RKO (cell line): ENCODE measurements at places on chromosomes 3 and 15.
A peak's percentile ranks its signal among the peaks of the same experiment; 100 is the strongest.

- no peak for DNase-seq
These were observed 106.0 kb downstream of the RPL22L1 start for GRCh38 chr3:170764017-170764416.

- no peak for DNase-seq
These were observed 30.4 kb downstream of the PSTPIP1 start for GRCh38 chr15:77025083-77025901.

DNA sequence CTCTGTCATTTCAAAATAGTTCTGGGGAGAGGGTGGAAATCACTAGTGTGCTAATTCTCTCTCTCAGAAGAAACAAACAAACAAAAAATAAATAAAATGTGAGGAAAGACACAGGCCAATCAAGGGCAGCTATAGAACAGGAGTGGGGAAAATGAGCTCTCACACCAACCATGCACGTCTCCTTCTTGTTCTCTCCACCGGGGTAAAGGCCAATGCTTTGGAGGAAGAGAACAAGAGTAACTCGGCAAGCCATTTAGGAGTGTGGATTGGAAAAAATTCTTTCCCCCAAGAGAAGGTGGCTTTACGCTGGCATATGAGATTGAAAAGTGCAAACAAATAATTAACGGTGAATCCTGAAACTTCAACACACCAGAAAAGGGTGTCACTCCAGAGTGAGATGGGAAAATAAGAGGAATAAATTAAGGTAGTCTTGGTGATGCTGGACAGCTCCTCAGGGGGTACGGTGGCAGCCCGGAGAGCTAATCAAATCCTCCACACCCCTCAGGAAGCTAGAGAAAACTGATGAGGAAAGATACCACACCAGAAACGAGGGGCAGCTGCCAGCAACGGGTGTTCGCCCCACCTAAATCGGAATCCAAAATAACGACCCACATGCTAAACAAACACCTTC, 88.0 kb downstream of the RFTN1 start:
- no peak for DNase-seq

GRCh38 chr3:46759239-46760167, 41.8 kb upstream of the PRSS50 start:
- no peak for DNase-seq

GRCh38 chr3:184739594-184740505, 28.0 kb upstream of the MAGEF1 start:
- DNase-seq: no peak

DNA sequence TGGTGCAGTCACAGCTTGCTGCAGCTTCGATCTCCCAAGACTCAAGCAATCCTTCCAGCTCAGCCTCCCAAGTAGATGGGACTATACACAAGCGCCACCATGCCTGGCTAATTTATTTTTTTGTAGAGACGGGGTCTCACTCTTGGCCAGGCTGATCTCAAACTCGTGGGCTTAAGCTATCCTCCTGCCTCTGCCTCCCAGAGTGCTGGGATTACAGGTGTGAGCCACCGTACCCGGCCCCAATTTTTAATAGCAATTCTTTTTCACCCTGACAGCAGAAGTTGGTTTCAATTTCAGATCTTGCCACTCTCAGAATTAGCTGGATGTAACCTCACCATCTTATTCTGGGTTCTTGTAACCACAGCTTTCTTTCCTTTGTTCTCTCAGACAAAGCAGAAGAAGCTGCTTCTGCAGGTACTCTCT, 64.8 kb downstream of the TRIM71 start:
- no peak for DNase-seq

DNA sequence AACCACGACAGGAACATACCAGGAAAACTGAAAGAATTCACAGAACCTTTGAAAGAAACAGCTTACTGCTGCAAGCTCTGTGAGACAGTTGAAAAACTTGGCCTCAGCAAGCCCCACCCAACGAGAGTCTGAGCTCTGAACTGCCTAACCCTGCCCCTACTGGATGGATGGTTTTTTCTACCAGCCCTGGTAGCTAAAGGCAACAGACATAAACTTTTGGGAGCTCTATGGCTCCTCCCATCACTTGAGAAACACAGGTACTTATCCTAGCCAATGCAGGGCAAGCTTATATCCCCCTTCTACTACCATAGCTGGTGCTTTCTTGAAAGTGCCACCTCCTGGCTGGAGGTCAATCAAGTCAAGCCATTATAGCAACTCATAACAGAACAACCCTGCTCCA, 471.8 kb downstream of the GRM7 start:
- DNase-seq: no peak

GRCh38 chr3:61589856-61590255, 28.5 kb downstream of the PTPRG start:
- DNase-seq: peak; percentile 85

DNA sequence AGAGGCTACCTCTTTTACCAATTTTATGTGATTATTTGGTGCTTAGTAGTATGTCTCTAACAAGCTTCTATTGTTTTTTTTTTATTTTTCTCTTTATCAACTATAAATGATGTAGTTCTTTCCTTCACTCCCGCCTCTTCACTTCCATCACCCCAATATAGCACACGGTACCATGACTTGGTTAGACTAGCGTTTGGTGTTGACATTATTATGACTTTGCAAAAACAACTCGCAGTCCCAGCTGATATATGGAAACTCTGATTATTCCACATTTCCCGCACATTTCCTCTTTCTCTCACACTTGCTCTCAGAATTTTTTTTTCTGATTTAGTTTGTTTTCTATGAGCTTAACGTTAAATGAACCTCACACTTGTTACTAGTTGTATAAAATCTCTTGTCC, 162.2 kb downstream of the GREM1 start:
- DNase-seq: no peak

GRCh38 chr3:151556596-151556995, 95.7 kb upstream of the IGSF10 start:
- no peak for DNase-seq

GRCh38 chr3:194138732-194139070, 2.8 kb downstream of the HES1 start:
- DNase-seq: no peak

DNA sequence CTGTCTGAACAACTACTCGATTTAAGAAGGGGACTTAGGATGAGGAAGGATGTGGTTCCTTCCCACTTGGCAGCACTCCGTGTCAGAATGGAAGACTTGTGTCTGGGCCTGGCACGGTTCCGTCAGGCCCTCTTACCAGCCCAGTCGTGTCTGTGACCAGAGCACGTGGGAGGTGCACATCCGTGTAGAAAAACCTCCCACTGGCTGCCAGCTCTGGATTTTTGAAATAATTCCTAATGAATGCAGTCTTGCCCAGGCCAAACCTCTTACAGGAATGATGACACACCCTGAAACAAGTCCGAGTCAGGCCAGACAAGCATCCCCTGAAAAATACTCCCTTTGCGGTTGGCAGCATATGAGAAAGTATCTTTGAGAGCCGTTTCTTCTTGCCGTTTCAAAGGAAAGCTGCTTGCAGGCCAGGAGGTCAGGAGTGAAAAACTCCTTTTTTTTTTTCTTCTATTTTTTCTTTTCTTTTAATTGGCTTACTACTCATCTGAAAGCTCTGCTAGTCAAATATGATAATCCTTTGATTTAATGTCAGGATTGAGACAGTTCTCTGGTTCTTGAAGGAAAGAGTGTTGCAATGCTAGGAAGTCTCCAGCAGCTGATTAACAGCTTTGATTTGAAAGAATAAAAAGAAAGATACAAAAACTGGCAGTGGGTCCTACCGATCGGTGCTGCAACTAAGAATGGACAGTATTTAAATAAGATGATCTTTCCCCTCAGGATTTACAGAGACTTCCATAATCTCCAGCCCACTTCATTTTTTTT, 19.8 kb downstream of the IL1RAP start:
- DNase-seq: no peak

GRCh38 chr3:128235207-128235926, 82.1 kb downstream of the EEFSEC start:
- no peak for DNase-seq

DNA sequence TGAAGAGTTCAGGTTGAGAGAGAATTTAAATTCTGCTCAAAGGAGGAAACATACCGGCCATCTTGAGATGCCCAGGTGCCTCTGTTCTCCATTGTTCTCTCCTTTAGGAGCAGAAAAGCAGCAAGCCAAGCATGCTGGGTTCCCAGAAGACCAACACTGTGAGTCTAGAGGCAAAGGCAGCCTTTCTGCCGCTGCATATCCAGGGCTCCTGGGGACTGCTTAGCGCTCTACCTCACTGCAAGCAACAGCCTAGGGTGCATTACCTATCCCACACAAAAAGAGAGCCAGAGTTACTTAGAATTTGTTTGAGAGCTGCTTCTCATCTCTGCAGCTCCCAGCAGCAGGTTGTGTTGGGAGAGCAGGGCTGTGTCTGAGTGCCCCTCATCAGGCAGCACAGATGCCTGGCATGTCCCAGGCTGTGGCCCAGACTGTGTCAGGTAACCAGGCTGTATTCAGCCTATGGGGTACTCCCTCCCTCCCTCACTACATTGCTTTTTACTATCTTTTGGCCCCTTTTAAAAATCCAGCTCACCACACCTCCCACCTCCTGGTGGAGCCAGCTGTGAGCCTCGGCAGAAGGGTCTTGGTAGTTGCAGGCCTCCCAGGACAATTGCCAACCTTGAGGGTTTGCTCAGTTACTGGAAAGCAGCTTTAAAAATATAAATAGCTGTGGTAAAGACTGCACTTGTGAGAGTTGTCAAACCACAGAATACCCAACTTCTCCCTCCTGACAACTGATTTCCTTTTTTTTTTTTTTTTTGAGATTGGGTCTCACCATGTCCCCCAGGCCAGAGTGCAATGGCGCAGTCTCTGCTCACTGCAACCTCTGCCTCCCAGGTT, 30.2 kb downstream of the BCL2L10 start:
- DNase-seq: no peak

DNA sequence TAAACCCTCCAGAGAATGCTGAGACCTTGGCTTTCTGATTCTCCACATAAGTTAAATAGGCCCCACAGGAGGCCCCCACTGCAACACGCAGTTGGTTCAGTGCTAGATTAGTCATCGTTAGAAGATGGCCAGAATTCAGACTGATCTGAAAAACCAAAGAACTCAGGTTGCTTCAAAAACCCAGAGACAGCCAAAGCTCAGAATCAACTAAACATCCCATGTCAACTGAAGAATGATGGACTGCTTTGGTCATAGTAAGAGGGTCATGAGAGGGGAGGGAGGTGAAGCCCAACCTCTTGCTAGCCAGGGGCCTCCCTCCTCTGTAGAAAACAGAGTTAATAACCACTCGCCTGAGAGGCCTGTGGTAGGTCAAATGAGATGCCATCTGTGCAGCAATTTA, 93.1 kb downstream of the AKAP13 start:
- DNase-seq: no peak

DNA sequence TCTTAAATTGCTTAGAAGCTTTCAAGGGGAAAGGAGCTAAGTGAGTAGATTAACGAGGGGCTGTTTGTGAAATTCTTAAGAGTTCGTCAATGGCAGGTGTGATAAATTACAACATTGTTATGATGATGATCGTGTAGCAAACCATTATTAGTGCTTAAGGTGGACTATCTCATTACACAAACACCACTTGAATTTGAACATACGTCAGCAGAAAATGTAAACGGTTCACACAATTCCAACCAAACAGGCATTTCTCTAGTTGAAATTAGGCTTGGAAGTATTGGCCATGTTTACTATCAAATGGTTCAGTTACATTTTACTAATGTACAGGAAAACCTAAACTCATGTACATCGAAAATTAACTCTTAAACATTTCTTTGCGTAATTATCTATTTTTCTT, 102.8 kb downstream of the PYDC2 start:
- DNase-seq: no peak

DNA sequence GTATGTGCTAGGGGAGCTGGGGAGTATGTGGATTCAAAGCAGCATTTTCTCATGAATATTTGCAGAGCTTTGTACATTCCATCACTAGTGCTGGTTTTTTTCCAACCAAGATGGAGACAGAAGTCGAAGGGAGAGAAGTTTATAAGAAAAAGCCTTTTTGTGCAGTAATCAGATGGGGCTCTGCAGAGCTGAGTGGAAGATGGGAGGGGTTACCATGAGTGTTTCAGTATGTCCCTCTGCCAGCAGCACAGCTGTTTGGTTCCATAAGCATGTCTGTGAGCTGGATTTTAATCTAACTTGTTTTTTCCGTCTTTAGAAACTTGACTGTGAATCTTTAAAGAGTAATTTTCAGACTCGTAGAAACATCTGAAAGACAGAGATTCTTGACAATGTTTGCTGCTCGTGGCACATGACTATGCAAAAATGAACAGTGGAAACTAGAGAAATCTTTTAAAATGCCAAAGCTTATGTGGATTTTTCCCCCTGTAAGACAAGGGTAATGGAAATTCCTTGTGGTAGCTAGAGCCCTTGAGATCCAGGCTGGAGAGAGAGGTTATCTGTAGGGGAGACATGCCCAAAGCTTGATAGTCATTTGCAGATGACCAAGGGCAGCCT, 20.3 kb downstream of the STARD9 start:
- no peak for DNase-seq

GRCh38 chr3:183226333-183226890, 26.6 kb upstream of the B3GNT5 start:
- no peak for DNase-seq

DNA sequence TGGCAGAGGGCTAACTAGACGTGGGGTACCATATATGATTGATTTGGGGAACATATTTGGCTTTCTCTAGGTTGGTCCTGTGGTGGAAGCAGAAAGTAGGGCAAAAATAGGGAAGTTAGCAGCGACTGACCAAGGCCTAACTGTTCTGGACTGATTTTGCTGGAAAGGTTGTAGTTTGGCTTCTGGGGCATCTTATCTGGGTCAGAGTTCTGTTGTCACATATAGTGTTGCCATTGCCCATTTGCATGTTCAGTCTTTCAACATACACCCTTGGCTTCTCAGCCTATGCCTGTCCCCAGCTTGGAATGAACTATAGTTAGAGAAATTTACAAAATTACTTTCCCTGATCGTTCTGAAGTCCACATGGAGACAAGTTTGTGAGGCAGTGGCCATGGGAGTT, 426.5 kb downstream of the TBC1D5 start:
- DNase-seq: no peak

DNA sequence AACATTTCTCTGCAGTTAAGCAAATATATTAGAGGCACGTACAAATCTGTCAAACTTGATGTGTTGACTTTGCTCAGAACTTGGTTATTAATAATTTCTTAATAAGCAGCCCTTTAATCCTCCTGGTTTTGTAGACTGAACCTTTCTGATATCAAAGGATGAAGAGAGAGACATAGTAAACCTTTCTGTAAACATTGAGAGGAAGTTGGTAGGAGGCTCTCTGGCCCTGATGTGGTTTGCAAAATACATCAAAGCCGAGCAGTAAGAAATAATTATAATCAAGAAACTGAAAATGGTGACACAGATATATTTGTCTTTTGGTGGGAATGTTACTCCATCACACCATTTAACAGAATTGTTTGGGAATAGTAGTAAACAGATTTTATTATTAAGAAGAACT, 111.9 kb downstream of the OXSM start:
- DNase-seq: no peak
